NCI-H1048 (cell line): ENCODE measurements at places on chromosomes 6 and 20.

DNA sequence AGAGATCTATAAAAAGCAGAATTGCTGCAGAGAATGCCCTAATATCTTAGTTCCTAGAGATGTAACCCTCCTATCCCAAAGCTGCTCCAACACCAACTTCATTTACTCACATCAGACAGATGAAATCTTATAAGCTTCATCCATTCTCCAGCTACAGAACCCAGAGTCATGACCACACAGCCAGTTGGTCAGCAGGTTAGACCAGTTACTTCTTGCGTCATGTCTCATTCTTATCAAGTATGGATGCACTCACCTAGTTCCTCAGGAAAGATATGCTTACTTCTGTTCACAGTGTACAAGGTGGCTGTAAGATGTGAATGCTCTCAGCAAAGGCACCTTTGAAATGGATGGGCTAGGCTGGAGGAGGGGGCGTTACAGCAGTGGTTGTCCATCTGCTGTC is 47.9 kb upstream of the ISM1 start:
- no peak for DNase-seq

GRCh38 chr6:16723826-16724225 is 37.4 kb downstream of the ATXN1 start:
- DNase-seq, result no peak

DNA sequence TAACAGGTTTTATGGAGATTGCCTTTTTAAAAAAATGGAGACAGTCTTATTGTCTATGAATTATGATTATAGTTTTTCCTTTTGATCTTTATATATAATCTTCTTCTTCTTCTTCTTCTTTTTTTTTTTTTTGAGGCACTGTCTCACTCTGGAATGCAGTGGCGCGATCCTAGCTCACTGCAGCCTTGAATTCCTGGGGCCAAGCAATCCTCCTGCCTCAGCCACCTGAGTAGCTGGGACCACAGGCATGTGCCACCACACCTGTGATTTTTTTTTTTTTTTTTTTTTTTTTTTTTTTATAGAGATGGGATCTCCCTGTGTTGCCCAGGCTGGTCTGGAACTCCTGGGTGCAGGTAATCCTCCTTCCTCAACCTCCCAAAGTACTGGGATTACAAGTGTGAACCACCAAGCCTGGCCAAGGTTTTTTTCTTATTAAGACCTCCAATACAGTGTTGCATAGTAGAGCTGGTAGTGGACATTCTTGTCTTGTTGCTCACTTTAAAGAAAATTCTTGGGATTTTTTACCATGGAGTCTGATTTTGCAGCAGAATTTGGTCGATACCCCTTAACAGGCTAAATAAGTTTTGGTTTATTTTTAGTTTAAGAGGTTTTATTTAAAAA is 46.5 kb downstream of the STK4 start:
- DNase-seq, result no peak

GRCh38 chr6:42306439-42307140 is 88.9 kb upstream of the MRPS10 start:
- no peak for DNase-seq

GRCh38 chr6:145187491-145188206 is 547.7 kb downstream of the EPM2A start:
- no peak for DNase-seq

GRCh38 chr6:11789744-11790143 is 11.1 kb upstream of the ADTRP start:
- DNase-seq, result no peak
